ENCODE measurements at places on chromosomes 1 and 21.

- DNase-seq: no peak
Observed at GRCh38 chr21:34915364-34915841, 133.7 kb downstream of the RUNX1 start.

DNA sequence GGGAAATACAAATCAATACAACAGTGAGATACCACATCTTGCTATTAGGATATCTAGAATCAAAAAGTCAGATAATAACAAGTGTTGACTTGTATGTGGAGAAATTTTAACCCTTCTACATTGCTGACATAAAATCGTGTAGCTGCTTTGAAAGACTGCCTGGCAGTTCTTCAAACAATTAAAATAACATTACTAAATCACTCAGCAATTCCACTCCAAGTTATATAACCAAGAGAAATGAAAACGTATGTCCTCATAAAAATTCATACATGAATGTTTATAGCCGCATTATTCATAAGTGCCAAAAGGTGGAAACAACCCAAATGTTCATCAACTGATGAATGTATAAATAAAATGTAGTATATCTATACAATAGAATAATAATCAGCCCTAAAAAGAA is 164.6 kb downstream of the RASAL2 start:
- no peak for DNase-seq

GRCh38 chr1:188871164-188871563 is 1606.5 kb downstream of the BRINP3 start:
- no peak for DNase-seq

DNA sequence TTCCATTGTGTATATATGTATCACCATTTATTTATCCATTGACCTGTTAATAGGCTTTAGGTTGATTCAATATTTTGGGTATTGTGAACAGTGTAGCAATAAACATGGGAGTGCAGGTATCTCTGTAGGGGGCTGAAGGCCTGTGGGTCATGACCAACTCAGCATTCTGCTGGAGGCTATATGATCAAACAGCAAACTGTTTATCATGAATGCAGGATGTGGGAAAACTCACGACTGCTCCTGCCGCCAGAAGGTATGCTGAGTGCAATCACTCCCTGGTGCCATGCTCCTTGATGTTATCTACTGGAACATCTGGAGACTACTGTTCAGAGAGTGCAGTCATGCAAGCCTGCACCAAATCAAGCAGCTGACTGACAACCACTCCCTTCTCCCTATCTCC is 275.2 kb downstream of the COL11A1 start:
- no peak for DNase-seq

GRCh38 chr1:9888886-9889285 is 21.2 kb downstream of the CTNNBIP1 start:
- no peak for DNase-seq

DNA sequence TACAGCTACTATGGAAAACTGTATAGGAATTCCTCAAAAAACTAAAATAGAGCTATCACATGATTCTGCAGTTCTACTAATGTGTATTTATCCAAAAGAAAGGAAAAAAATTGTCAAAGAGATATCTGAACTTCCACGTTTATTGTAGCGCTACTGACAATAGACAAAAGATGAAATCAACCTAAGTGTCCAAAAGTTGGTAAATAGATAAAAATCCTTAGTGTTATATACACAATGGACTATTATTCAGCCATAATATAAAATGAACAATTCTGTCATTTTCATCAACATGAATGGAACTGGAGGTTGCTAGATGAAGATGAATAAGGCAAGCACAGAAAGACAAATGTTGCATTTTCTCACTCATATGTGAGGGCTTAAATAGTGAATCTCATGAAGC is 1492.1 kb downstream of the MRPL39 start:
- no peak for DNase-seq

GRCh38 chr1:93804412-93804811 is 74.6 kb downstream of the DNTTIP2 start:
- DNase-seq: no peak

GRCh38 chr1:169925505-169926482 is 32.1 kb upstream of the SCYL3 start:
- no peak for DNase-seq

DNA sequence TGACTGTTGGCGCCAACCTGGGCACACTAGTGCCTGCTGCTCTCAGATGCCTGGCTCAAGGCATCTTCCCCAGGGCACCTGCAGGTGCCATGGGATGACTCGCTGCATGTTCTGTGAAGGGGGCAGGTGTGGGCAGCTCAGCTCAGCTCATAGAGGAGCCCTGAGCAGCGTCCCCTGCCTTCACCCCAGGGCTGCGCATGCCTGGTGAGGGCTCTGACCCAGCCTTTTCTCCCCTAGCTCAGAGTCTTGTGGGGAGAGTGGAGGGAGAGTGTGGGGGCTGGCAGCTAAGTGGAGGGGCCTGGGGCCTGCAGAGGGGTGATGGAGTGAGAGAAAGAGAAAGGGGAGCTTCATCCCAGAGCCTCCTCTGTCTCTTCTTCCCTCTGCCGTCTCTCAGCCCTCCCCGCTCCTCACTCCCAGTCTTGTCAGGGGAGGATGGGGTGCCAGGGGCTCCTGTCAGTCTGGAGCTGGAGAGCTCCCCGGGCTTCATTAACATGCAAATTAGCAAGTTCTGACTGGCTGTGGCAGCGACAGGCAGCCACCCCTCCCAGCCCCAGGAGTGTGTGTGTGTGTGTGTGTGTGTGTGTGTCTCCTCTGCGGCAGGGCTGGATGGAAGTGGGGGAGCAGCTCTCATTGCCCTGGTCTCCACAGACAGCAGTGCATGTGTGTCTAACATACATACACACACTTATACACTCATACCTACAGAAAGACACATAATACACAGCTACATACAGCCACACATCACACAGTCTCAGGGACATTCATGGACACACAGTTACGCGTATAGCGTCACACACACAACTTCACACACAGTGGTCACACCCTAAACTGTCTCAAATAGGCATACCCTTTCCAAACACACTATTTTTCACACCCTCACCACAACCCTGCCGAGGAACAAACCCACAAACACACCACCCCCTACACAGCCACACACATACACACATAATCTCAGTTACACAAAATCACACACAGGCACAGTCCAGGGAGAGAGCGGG is 34.0 kb downstream of the FOXO6 start:
- no peak for DNase-seq

DNA sequence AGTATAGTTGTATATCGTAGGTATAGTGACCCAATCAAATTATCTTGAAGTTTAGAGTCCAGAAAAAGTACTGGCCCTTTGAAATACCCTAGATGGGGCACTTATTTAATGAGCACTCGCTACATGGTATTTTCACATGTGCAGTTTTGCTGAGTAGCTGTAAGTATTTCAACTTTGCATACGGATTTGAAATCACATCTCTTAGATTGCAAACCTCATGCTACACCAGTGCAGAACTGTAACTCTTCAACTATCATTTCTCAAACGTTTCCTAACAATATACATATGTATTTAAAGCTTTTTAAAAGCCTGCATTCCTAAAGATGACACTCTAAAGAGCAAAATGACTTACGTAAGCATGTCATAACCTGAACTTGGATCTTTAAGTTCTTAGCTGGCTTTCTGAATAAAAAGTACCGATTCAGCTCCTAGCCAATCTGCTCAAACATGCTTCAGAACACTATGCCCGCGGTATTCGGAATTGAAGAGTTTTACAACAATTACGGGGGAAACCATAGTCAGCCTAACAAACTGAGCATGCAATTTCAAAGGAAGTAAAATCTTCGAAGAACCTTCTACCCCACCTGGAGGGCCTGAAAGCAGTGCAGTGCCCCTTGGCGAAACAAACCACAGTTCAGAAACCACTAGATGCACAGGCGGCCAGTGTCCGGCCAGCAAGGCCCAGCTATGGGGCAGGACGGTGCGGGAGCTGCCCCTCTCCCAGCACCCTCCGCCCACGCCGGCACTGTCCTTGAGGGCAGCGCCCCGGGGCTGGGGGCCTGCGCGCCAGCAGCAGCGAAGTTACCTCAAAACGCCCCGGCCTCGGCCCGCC is 863 bp downstream of the FH start:
- DNase-seq: no peak

DNA sequence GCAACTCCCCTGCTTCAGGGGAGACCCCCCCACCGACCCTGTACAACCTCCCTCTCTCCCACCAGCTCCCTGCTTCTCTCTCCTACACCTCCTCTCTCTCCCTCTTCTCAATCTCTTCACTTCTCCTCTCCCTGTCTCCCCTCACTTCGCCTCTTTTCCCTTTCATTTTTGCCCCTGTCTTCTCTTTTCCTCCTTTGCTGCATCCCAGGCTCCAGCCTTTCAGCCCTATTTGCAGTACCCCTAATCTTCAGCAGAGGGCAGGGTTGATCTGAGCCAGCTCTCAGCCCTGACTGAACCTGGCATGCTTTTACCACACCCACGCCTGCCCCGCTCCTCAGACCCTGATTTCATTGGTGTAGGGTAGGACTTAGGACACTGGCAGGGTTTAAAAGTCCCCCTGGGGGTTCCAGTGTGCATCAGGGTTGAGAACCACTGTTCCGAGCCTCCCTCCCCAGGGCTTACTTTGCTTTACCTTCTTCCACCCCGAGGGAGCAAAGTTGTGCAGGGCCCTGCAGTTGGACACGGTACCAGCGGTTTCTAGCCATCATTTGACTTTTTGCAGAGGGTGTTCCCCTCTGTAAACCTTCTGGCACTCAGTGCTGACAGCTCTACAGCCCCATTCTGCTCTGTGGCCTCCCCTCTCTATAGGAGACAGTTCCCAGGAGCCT is 67.3 kb upstream of the CNTN2 start:
- DNase-seq: peak; percentile 29

- no peak for DNase-seq
Observed at GRCh38 chr1:238830036-238830611, 556.2 kb upstream of the CHRM3 start.

GRCh38 chr1:53321776-53322602 is 5.9 kb downstream of the LRP8 start:
- no peak for DNase-seq

GRCh38 chr21:29105218-29105617 is 25.2 kb upstream of the MAP3K7CL start:
- DNase-seq: no peak

All from effector CD4-positive, alpha-beta T cell (primary cell).